Fibroblast of skin of abdomen (primary cell): ENCODE measurements at places on chromosomes 11 and 22.

GRCh38 chr22:26905640-26906039, 248.3 kb downstream of the MIAT start:
- DNase-seq, result no peak

DNA sequence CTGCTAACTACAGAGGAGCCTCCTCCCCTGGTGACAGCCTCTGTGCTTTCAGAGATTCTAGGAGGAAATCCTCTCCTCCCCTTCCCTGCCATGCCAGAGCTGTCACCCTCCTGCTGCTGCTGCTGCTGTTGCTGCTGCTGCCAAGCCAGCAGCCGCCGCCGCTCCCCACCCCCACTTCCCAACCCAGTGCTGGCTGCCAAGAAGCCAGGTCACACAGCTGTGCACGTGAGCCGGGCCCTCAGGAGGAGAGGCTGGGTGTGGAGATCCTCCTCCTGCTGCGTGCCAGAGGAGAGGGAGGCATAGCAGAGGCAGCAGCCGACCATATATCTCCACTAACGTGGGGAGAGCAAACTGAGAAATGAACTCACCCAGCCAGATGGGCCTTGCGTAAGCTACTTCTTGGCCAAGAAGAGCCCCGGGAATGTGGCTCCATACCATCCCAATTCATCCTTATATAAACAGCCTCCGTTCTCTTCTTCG, 12.4 kb downstream of the CRY2 start:
- DNase-seq, result peak; percentile 99

DNA sequence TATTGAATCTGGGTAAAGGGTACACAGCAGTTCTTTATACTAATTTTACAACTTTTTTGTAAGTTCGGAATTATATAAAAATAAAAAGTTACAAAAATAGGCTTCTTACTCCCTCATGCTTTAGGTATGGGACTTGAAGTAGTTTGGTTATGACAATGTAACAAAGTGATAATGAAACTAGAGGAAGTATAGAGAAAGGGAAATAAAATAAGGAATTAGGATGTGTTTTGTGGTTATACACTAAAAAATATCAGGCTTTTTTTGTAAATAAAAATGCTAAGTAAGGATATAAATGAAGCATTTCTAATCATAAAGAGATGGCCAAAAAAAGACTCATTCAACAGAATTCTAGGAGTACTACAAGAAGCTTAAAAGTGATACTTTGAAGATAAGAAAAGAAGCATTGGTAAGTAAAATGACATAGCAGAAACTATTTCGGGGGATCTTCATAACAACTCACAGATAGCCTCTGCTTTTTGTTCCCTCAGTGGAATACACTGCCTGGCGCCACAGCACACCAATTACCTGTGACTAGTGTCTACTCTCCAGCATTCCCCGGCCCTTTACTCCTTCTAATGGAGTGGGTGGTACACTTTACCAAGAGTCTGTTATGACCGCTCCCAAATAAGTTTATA, 322.7 kb upstream of the PITPNB start:
- no peak for DNase-seq

DNA sequence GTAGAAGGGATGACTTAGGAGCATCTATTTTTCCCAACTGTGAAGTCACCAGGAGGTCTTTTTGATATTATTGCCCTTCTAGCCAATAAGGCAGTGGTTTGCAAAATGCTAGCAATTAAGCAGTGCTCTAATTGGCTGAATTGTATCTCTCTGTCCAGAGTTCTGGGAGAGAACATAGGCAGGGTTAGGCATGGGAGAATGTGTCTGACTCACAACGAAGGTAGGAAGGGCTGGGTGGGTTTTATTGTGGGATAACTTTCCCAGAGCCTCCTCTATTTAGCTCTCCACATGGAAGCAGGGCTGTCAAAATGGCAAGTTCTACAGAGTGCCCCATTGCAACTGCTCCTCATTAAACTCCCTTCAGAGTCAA, 415.9 kb upstream of the CADM1 start:
- peak; percentile 36 for DNase-seq

- no peak for DNase-seq
Observed at GRCh38 chr11:17782145-17782544, 47.6 kb downstream of the KCNC1 start.

DNA sequence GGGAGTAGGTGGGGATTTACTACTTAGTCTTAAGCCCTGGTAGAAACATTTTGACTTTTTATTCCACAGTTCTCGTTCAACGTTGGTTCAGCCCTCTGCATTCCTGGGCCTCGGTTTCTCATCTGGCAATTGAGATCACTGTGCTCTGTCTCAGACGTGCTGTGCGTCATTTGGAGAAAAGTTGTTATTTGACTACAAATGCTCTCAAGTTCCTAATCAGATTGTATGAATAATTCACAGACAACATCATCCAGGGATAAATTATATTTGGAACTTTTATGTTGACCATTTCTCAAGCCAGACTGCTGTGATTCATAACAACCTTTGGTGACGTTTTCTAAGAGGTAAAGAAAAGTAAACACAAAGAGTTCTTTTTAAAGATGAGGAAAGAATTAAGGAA, 69.2 kb downstream of the BLID start:
- peak; percentile 84 for DNase-seq

DNA sequence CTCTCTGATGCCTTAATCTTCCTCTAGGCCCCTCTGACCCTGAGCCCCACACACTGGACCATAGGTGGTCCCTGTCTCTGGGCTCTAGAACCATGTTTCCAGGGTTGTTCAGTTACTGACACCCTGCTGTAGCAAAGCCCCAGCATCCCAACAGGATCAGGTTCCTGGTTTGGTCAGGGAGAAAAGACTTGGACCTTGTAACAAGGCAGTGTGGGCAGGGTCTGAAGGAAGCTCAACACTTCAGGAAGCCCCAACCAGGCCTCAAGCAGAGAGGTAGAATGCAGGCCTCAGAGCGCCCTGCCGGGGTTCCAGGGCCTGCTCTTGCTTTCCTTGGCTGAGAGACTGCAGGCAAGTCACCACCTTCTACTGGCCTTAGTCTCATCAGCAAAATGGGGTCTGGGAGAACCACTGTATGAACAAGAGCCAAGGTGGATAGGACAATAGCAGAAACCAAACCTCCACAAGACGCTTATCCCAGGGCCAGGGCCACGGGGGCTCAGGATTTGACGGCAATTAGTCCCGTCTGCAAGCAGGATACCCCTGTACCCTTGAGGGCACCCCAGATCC, 4.8 kb downstream of the ARAP1 start:
- no peak for DNase-seq

DNA sequence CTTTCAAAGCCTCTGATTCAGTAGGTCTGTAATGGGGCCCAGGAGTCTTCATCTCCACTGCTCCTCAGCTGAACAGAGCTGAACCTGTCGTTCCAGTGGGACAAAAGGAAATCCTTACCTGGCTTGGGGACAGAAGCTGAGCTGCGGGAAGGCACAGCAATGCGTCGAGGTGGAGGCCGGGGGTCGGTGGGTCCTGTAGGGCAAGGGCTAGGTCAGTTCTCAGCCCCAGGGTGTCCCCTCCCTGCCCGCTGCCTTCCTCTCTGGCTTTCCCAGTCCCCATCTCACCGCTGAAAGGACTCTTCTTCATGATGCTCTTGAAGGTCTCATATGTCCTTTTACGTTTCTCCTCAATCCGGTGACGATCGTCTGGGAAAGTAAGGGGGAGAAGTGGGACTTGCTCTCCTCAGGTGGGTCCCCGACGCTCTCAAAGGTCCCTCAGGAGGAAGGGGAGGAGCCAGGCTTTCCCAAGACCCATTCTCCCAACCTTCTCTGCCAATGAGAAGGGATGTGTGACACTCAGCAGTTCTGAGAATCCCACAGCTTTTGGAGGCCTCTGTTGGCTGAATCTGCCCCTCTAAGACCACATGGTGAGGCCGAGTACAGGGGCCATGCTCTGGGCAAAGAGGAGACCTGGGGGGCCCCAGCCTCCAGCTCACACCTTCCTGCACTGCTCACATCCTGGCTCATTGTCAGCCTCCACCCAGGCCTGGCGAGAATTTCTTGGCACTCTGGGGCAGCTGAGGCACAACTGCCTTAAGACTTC, 7.0 kb downstream of the RELA start:
- no peak for DNase-seq
